ENCODE measurements at places on chromosomes 7 and 10.

- DNase-seq = no peak
Measured at GRCh38 chr10:133204226-133205015, 25.6 kb upstream of the UTF1 start.

DNA sequence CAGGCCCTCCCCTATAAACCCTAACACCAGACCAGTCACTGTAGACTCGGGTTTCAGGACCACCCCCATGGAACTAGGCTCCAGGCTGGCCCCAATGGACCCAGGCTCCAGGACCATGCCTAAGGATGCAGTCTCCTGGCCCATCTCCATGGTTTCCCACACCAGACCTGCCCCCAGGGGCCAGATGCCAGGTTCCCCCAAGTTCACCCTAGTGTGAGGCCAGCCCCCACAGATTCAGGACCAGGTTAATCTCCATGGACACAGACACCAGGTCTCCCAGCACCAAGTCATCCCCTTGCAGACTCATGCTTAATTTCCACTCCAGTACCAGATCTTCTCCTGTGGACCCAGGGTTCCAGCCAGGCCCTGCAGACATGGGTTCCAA lies 103.8 kb upstream of the LANCL2 start:
- DNase-seq = no peak

- no peak for DNase-seq
Measured at GRCh38 chr10:122021379-122021778, 32.4 kb downstream of the TACC2 start.

DNA sequence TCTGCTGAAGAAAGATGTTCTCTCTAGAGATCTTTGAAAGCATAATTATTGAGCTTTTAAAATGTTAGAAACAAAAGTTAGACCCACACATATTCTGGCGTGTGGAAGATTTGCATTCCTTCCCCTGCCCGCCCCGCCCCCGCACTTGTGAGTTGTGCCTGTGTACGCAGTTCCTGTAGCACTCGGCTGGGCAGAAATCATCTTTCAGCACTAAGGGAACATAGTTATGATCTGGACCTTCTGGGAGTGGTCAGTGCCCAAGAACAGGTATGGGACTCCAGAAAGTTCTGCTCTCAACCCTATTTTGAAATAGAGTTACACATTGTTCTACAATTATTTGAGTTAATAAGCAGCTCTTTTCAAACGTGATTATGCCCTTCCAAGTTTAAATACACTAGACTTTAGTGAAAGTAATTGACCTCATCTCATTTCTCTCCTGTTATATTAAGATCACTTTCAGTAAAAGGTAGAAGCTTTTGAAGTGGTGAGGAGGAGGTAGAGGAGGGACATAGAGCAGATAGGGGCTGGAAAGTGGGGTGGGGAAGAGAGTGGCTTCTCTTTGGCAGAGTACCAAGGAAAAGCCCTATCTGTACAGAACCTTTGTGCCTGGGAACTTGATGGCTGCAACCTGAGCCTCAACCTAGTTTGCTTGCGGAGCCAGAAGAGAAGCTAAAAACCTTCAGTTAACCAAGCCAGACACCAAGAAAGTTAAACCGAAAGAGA lies 5.7 kb downstream of the BLVRA start:
- DNase-seq = no peak

DNA sequence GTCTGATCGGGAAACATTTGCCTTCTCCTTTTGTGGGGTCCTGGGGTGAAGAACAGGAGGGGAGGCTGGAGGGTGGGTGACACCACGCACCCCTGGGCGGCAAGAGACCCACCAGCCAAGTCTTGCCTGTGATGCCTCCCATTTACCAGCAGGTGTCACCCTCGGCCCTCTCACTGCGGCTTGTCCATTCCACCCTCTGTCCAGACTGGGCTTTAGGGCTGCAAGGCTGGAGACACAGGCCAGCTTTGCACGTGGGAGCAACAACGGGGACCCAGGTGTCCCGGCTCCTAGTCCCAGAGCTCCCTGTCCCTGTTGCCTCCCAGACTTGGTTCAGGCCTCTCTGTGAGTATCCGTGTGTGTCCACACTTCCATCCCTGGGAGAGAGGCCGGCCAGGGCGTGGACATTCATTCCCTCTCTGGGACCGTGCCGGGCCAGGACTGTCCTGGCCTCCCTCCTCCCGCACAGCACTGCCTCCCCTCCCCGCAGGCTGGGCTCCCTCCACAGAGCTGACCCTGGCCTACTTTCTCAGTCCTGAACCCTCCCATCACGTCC lies 36.2 kb upstream of the GTF2IRD1 start:
- DNase-seq = peak; percentile 84

- DNase-seq = peak; percentile 94
Measured at GRCh38 chr7:102097601-102098161, 189.0 kb upstream of the SH2B2 start.

DNA sequence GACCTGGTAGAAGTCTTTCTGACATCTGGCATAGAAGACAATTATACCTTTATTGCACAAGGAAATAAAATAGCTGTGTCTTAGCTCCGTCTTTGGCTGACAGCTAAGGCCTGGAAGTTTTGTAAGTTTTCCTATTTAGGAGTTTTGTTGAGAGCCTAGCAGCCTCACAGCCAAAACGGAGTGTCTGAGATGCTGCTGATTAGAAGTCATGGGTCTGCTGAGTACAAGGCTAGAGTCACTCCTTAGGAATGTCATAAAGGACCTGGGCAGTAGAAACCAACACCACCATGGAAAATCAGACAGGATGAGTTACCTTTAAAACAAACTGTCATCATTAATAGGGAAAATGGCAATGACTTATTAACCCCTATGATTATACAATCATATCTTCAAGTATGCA lies 442.5 kb downstream of the KCNMA1 start:
- DNase-seq = peak; percentile 46

DNA sequence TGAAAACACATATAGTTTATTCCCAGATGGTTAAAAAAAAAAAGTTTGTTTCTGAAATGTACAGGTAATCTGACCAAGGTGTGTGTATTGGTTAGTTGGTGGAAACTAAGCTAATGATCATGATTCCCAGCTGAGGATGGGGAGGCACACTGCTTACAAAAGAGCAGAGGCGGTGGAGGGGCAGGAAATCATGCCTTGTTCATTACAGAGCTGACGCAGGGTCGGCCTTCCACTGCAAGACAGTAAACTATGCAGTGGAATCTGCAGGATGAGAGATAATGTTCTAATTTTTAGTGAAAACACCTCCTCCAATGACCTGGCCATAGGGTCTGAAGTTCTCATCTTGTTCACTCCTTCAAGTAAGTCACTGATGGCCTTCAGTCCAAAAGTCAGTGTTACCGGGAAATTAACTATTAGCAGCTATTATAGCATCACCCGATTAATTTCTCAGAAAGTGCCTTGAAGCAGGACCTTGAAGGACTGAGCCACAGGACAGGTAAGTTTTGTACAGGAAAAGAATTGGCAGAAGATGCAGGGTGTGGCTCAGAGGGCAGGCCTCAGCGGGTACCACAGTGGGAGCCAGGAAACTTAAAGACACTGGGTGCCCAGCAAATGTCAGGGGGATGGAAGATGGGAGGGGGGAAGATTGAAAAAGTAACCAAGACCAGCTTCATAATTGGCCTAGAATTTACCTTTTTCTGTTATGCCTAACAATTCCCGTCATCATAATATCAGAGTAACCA lies 36.0 kb downstream of the MYOF start:
- DNase-seq = no peak

DNA sequence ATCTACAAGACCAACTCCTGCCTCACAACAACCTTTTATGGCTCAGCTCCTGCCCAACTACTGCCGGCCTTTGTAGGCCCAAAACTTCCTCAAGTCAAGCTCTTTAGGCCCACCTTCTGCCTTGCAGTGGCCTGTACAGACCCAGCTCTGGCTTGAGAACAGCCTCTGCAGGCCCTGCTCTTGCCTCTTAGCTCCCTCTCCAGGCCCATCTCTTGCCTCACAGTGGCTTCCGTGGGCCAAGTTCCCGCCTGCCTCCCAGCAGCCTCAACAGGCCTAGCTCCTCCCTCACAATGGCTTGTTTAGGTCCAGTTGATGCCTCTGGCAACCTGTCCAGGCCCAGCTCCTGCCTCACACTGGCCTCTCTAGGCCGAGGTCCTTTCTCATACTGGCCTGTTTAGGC lies 32.4 kb upstream of the VKORC1L1 start:
- DNase-seq = peak; percentile 30

GRCh38 chr10:15787426-15787825 lies 67.7 kb upstream of the ITGA8 start:
- no peak for DNase-seq

DNA sequence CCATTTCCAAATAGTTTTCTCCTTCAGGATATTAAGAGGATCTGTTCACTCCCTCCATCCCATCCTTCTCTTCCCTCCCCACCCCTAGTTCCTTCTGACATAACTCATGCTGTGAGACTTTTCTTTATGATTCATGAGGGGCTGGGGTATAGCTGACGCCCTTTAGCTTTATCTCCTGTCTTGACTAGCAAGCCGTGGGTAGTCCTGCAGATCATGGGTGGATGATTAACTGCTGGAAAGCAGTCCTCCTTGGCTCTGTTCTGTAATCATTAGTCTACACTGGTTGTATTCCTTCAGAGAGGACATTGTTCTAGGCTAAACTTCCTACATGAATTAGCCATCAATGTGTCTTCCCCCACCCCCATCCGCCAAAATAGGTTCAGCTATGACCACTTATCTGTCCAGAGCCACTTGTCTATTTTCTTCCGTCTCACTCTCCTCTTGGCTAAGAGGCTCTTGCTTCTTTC lies 135.4 kb downstream of the LRRC4 start:
- DNase-seq = no peak

- no peak for DNase-seq
Measured at GRCh38 chr7:42381161-42381560, 144.2 kb upstream of the GLI3 start.

DNA sequence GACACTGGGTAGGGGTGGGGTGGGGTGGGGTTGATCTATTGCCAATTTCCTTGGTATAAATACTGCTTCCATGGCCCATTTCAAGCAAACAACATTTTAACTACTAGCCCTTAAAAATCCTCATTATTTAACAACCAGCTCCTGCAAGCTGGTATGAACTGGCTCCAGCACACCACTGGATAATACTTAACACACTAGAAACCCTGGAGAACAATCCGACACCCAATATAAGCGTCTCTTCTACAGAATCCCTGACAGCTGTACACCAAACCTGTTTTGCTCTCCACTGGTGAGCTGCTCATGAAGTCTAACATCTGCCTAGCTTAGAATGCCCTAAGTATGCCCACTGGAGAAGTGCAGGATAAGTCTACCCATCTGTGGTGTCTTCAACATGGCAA lies 116.8 kb downstream of the HIPK2 start:
- no peak for DNase-seq

- no peak for DNase-seq
Measured at GRCh38 chr10:7425691-7426090, 14.9 kb upstream of the SFMBT2 start.

- DNase-seq = no peak
Measured at GRCh38 chr10:1166828-1167275, 110.7 kb downstream of the WDR37 start.

DNA sequence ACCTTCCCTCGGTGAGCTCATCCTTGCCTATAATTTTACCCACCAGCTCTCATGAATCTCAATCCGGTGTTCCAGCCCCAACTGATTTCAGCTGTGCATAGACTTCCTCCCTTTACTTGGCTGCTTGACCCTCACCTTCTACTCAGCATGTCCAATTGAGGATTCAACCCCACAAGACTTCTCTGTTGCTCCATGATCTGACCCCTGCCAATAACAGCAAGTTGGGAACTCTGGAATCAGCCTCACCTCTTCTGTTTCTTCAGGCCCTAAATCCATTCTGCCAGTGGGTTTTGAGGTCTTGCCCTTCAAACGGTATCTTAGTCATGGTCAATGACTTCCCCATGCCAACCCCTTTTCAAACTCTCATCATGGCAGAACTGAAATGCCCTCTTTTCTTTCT lies 390.4 kb downstream of the CALN1 start:
- no peak for DNase-seq

- DNase-seq = no peak
Measured at GRCh38 chr7:5143935-5144903, 45.8 kb upstream of the WIPI2 start.

- DNase-seq = peak; percentile 90
Measured at GRCh38 chr7:128697302-128697905, 25.3 kb downstream of the GARIN1A start.

DNA sequence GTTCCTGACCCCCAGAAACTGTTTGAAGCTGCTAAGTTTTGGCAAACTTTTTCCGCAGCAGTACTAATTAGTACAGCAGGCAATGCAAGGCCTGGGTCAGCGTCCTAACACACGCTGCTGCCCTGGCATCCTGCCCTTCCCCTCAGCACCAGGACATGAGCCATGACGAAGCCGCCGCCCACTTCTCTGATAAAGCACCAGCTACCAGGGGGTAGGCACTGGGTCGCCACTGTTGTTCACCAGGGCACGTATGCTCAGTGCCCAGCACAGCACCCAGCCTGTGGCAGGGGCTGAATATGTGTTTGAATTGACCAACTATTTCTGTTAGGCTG lies 59.5 kb downstream of the CHST15 start:
- DNase-seq = no peak

DNA sequence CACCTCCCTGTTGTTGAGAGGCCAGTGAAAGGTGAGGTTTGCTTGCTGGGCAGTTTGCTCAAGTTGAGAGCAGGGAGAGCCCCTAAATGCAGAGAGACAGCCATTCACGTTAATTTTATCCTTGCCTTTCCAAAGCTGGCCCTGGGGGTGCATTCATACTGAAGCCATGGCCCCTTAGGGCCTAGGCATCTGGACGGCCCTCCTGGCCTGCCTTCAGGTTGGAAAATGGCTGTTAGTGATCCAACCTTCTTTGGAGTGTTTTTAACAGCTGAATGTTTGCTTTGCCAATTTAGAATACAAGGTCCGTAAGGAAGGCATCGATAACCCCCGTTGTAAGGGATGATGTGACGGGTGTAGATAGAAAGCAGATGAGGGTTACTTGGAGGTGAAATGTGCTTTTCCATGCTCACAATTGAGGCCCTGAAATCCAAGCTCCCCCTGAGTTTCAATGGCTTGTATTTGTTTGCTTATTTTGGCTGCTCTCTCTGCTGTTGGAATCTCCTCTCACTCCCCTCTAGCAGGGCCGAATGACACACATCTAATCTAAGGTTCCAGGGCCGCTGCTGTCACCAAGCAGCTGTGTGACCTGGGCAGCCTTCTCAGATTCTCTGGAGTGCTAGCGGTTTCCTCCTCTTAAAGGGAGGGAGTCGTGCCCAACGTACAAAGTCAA lies 171.6 kb upstream of the MKI67 start:
- no peak for DNase-seq

DNA sequence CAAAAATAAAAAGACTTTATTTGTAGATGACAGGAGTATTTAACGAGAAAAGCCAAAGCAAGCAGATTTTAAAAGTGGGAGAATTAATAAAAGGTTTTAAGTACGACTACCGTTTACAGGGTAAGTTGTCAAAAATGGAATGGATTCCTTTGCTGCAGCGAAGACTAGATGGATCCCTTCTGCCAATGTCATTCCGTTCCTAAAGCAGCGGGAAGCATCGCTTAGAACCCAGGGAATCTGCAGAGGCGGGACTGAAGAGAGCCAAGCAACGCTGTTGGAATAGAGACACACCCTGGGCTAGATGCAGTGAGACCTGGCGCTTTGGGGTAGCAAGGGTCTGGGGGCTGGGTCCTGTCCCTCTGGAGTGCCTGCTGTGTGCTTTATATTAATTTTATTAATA lies 303.1 kb upstream of the MKI67 start:
- DNase-seq = no peak

GRCh38 chr7:44145969-44146911 lies 5.1 kb upstream of the MYL7 start:
- peak; percentile 48 for DNase-seq

All from ELF-1 (cell line).